ENCODE measurements at places on chromosomes 6 and 20. TPM values are rescaled to one million over a fixed set of nuclear protein-coding genes. Genes with fewer than 3 reads are reported as not detected.

Gene AARS2
- total RNA-seq: 16.6 TPM

Gene TMEM244
- not detected for total RNA-seq

Gene CALHM4
- not detected for total RNA-seq

Gene RAET1L
- total RNA-seq: 1.8 TPM

Gene MEI4
- total RNA-seq: 0.21 TPM

Gene SIGLEC1
- total RNA-seq: not detected

DNA sequence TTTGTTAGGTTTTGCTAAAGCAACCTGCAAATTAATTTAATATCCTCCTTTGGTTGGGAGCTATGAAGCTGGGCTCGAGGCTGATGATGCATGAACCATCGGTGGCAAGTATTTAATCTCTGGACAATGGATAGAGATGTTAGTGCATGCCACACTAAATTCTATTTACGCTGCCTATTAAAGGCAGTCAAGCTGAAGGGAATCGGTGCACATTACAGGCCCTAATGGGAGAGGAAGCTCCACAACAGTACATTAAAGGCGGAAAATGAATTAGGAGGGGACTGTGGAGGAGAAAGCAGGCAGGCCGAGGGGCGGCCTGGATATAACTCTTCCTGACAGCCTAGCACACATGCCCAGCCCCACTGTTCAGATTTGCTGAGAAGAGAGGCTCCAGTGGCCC is 132.4 kb upstream of the MAFB start:
- DNase-seq: no peak

- no peak for DNase-seq
Measured at GRCh38 chr6:40681622-40682021, 94.5 kb upstream of the LRFN2 start.

- no peak for DNase-seq
Measured at GRCh38 chr20:41418031-41418430, 51.4 kb upstream of the EMILIN3 start.

DNA sequence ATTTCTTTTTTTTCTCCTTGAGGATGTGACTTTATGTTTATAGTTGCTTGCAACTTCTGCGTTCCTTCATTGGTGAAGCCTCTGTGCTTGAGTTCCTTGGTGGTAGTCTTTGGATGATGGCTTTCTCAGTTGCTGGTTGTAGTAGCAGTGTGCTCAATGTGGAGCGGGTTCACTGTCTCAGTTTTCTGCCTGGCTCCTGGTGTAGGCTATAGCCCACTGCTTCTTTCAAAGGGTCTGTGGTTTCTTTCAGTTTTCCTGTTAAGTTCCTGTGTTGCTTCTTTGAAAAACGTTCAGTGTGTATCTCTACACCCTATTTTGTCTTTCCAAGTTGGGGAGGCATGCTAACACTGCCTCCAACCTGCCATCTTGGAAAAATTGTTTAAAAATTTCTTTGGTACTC is 33.9 kb upstream of the ZBTB24 start:
- no peak for DNase-seq

DNA sequence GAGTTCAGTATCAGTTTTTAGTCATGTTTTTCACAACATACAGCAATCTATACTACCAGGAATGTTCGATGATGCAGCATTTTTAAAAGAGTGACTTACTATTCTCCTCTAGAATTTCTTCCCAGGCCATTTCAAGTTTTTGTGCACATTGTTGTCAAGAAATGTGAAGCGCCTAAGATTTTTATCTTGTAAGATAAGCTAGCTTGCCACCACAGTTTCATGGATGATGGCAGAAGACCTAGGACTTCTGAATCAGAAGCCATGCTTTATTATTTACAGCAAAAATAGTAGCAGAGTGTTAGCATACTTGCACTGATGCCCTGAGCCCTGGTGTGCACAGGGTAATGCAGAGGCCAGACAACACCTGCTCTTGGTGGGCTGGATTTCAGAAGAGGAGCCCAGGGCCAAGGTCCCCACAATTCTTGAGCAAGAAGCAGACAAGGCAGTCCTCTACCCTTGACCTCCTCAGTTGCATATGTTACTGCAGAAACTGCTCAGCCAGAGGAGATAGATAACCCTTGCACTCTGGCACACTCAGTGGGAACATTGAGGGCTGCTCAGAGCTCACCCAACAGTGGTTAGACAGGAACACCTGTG is 99.2 kb downstream of the QKI start:
- no peak for DNase-seq

All from kidney epithelial cell (primary cell).